ENCODE measurements at places on chromosomes 11 and 22.

DNA sequence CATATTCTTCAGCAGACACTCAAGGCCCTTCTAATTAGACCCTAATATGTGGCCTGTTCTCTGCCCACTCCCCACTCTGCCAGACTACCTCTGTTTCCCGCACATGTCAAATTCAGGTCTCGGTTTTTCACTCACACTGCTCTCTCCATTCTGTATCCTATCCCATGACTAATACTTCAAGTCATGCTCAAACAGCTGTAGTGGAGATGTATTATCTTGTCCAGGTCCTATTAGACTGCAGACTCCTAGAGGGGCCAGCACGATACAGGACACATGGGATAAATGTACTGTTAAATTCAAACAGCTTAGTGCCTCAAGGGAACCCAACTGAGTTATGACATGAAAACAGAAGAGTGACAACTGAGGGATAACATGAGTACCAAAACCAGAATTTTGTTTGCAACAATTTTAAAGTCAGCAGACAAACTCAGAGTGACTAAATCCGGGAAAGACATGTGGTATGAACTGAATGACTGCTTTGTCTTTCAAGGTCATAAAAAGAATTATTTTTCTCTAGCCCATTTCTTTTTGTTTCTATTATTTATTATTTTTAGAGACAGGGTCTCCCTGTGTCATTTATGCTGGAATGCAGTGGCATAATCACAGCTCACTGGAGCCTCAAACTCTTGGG lies 20.5 kb downstream of the ATP6V1E1 start:
- DNase-seq, result no peak

- DNase-seq, result no peak
Measured at GRCh38 chr22:37169406-37169805, 18.6 kb downstream of the C1QTNF6 start.

DNA sequence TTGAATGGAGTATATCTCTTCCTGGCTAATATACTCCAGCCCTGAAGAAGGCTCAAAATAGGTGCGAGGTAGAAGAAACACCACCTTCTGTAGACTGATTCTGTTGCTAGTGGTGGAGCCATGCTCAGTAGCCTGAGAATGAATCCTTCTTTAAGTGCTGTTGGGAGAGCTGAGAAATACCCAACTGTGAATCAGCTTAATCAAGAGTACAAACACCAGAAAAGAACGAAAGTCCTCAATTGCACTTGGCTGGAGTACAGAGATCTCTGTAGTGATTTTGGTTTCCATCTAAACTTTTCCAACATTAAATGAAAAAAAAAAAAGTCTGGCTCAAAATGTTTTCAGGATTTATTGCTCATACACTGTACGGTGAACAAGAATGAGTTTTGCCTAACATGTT lies 619.1 kb downstream of the METTL15 start:
- peak; percentile 36 for DNase-seq

GRCh38 chr11:112655371-112655770 lies 305.8 kb upstream of the NCAM1 start:
- peak; percentile 35 for DNase-seq

GRCh38 chr22:42353883-42354727 lies 78.1 kb downstream of the NFAM1 start:
- DNase-seq, result peak; percentile 49

GRCh38 chr11:64245401-64245796 lies 1.3 kb downstream of the PPP1R14B start:
- DNase-seq, result peak; percentile 52

DNA sequence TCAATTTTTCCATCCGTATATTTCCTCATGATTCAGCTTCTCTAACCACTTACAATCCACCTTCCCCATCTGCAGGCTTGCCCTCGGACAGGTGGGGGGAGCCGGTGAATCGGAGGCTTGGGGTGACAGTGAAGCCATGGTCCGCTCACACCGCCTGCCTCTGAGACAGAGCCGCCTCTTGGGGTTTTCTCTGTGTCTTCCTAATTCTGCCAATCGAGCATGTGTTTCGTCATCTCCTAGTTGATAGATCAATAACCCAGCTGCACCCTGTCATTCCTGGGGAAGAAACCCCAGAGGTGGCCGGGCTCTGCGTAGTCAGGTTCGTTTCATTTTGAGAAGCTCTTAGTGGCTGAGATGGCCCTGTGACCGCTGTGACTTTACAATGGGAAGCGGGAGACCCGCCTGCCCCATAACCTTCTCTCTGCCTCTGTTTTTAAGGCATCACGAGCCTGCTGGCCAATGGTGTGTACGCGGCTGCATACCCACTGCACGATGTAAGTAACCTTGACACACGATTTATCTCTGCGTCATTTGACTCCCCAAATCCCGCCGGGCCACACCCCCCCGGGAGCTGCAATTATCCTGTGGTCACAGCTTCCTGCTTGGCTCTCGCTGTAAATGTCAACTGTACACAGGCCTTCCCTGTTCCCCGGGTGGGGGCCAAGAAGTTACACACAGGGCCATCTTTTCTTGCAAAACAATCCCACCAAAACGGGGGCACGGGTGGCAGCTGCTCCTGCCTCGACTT lies 33.3 kb downstream of the ANO1 start:
- peak; percentile 66 for DNase-seq

DNA sequence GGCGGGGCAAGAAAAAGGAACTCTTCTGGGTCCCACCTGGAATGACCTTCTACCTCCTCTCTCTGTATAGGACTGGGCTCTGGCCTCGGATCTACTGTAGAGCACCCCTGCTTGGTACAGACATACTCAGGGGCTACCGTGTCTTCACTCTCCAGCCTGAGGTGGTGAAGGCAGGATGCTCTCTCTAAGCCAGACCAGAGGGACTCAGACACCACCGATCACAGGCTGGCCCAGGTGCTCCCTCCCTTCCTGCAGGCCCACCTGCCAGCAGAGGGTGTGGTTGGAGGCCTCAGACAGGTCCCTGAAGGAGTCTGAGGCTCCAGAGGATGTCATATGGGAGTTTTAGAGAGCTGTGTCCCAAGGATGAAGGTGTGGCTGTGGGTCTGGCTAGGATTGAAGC lies 4.1 kb downstream of the NHERF4 start:
- no peak for DNase-seq

- DNase-seq, result no peak
Measured at GRCh38 chr11:6452219-6452618, 11.4 kb upstream of the HPX start.

GRCh38 chr22:19932367-19933206 lies 9.0 kb upstream of the COMT start:
- DNase-seq, result no peak

DNA sequence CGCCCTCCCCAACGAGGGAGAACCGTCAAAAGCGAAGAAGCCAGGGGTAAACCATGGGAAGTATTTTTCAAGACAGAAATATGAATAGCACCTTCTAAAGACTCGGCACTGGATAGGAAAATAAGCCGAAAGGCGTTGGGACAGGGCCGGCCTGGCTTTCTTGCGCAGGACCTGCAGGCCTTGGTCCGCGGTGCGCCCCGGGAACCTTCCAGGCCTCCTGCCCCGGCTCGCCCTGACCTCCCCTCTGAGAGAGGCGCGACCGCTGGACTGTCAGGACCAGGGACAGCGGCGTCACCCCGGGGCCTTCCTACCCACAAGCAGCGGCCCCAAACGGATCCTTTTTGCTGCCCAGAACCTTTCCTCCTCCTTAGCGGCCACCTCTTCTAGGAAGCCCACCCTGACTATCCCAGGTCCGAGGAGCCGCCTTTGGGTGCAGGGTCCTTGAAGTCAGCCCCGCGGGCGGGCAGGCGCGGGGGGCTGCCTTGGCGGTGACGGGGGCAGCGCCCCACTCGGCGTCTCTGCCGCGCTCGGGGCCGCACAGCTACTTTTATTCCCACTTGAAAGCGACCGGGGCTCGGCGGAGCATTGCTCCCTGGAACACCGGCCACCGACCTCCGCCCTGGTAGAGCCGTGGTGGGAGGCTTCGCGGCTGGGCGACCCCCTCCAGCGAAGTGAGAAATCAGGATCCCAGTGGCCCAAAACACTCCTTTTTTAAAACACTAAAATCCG lies 650 bp upstream of the MAPK11 start:
- DNase-seq, result peak; percentile 73

DNA sequence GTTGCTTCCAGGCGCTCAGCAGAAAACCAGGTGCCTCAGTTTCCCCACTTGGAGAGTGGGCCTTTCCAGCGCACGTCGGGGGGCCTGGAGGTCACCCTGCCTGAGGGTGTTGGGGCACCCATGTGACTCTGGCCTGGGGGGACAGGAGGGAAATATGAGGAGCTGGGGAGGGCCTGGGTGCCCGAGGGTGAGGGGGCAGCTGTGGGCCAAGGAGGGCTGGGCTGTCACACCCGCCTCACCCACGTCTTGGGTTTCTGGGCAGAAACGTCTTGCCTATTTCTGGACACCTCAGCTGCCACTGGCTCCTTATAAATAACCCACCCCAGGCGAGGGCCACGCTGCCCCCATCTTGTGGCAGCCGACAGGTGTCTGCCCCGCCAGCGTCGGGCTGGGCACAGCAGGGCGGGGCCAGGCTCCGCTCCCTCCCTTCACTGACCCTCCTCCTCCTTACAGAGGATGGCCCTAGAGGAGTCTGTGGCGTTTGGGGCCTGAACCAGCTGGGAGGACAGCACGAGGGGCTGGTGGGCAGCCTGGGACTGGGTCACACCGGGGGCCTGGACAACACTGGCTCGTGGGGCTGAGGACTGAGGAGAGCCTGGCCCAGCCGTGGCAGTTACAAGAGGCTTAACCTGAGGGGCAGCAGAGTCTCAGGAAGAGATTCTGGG lies 1.5 kb downstream of the TNNT3 start:
- DNase-seq, result no peak

DNA sequence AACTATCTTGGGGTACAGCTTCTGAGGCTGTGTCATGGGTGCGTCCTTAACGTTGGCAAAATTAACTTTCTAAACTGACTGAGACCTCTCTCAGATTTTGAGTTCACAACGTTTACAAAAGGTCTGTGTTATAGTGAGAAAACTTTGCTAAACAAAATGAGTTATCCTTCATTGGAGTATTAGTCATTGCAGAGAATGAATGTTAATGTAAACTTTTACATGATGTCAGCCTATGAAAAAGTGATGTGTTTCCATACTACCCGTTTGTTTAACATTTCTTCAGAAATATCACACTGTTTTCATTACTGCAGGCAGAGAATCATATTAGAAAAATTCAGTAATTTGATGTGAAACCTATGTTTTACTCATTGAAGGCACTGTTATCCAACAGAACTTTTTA lies 32.1 kb downstream of the HSD17B12 start:
- peak; percentile 17 for DNase-seq

- no peak for DNase-seq
Measured at GRCh38 chr11:72896431-72896830, 82.2 kb downstream of the ATG16L2 start.

DNA sequence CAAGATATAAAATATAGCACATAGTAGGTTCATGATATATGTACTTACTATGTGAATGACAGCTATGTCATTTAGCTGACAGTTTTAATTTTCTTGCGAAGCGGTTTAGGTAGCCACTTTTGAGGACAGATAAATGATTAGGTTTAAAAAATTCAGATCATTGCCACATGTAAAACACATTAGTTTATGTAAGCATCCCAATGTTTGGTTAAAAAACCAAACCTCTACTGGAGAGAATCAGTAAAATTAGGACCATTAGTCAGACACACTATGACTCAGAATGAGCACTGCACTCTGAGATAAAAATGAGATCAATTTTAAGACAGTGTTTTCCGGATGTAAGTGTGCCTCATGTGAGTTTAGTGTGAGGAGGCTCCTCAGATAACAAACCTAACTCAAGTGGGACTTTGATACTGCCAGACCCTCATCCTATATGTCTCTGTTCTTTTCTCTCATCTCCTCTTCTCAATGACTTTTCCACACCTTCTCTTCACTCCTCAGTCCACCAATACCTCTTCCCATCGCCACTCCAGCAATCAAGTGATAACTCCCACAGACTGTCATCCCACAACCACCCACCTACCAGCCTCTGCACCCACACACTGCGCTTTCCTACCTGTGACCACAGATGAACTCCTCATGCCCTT lies 6.8 kb upstream of the OR2AT4 start:
- DNase-seq, result peak; percentile 76

DNA sequence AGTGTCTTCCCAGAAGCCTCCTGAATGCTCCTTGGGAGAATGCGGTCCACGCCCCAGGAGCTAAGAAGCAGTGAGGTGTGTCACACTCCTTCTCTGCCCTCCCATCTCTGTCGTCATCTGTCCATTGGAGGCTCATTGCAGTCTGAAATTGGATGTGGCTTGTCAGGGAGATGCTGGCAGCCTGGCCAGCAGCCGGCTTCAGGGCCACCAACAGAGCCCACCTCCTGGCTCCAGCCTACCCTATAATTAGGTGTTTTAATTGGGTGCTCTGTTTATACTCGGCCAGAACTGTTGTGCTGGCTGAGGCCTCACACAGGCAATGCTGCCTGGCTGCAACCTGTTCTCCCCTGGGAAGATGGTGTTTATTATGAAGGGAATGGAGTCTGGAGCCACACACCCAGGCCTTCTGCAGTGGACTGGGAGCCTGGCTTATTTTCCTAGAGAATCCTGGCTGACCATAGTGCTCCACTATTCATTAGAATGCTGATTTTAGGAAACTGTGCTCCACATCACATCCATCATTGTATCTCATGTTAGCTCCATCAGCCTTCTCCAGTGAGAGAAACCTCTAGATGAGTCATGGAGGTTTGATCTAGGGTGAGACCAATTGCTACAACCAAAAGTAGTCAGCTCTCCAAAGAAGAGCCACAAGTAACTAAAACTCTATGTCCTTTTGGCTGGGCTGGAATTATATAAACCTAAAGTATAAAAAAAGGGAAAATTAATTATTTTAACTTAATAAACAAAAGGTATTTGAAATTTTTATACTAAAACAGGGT lies 86.8 kb upstream of the CRTAM start:
- peak; percentile 49 for DNase-seq

DNA sequence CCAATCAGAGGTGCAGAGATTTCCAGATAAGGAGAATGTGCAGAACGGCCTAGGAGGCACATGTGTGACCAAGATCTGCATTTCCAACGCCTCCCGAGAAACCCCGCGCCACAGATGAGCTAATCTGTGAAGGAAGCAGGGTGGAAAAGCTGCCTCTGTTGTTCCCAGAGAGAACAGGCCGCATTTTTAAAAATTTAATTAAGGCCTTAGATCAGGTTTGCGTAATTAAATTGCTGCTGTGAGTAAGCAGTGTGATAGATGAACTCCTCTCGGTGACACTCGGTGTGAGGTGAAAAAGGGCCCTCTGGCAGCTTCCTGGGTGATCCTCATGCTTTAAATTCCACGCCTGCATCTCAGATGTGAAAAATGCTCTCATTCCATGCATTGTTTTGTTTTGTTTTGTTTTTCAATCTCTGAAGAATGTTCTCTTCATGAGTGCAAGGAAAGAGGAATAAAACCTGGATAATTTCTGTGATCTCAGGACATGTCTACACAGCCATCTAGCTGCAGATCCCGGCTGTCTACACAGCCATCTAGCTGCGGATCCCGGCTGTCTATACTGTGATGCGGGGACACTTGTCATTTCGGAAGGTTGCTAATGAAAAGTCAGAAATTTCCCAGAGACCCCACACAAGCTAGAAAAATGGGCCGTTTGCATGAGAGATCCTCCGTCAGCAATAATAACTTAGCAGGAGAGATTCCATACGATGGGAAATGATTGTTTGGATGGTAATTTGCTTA lies 1398.9 kb downstream of the BRD1 start:
- peak; percentile 65 for DNase-seq

DNA sequence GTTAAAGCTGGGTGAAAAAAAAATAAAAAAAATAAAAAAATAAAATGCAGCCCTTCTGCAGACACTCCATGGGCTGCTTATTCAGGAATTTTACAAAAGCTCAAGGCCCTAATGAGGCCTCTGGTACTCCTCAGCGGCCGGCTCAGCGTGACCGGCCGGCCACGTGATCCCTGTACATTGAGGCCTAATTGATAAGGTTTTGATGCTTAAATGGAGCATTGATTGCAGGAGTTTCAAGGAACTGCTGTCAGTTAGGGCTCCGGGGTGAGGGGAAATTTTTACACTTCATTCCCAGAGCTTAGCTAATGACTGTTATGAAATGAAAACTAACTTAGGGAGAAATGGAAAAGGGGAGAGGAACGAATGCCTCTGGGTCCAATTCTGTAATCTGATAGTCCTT lies 368.8 kb upstream of the KIRREL3 start:
- DNase-seq, result no peak

Data from EL (cell line).